Ascending aorta (tissue), 2 donors: ENCODE measurements at places on chromosomes 16 and 17. TPM values are rescaled to one million over a fixed set of nuclear protein-coding genes. Genes with fewer than 3 reads are reported as not detected.

DNA sequence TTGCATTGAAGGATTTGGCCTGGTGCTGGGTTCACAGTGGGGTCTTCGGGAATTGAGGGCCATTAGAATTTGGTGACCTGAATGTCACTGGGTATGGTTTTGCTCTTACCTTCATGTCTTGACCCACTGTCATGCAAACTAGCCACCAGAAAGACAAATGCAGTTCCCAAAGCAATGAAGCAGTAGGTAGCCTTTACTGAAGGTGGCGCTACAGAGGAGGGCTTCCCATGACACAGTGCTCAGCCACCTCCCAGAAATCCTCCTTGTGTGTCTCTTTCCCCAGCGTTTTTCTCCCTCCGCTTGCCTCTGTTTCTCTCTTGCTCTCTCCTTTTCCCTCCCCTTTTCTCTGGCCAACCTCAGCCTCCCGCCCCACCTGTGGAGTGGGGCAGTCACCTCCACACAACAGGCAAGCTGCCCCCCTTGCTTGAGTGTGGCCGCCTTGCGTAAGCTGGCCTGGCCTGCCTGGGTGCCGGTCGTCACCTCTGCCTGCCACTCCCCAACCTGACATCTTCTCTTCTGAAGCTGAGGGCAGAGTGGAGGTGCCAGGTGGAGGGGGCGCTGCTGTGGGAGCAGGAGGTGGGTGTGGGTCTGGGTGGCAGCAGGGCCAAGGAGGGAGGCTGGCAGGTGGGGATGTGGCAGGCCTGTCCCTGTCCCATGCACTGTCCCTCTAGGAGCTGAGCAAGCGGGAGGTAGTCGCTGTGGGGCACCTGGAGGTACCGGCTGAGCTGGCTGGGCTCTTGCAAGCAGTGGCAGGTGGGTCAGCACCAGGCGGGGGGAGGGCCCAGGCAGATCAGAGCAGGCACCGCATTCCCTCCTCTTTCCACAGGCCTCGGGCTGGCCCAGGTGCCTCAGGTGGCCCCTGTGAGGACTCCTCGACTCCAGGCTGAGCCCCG, 34.7 kb downstream of the MYO15A start:
- H3K27ac ChIP-seq = no peak overlapping the region
- DNase-seq = no peak
- no peak overlapping the region for H3K4me3 ChIP-seq
- H3K27me3 ChIP-seq = no peaks in the 10 kb centered on the region

GRCh38 chr16:73240920-73241319, 193.0 kb upstream of the ZFHX3 start:
- H3K36me3 ChIP-seq = no peaks in the 10 kb centered on the region
- no peaks in the 10 kb centered on the region for H3K4me1 ChIP-seq
- H3K27ac ChIP-seq = no peak overlapping the region
- DNase-seq = no peak

GRCh38 chr16:1469693-1470201, 5.1 kb downstream of the CLCN7 start:
- H3K36me3 ChIP-seq = no peaks in the 10 kb centered on the region
- H3K4me3 ChIP-seq = no peak overlapping the region
- DNase-seq = no peak
- H3K4me1 ChIP-seq = peaks cover 12% of the 10 kb centered on the region

DNA sequence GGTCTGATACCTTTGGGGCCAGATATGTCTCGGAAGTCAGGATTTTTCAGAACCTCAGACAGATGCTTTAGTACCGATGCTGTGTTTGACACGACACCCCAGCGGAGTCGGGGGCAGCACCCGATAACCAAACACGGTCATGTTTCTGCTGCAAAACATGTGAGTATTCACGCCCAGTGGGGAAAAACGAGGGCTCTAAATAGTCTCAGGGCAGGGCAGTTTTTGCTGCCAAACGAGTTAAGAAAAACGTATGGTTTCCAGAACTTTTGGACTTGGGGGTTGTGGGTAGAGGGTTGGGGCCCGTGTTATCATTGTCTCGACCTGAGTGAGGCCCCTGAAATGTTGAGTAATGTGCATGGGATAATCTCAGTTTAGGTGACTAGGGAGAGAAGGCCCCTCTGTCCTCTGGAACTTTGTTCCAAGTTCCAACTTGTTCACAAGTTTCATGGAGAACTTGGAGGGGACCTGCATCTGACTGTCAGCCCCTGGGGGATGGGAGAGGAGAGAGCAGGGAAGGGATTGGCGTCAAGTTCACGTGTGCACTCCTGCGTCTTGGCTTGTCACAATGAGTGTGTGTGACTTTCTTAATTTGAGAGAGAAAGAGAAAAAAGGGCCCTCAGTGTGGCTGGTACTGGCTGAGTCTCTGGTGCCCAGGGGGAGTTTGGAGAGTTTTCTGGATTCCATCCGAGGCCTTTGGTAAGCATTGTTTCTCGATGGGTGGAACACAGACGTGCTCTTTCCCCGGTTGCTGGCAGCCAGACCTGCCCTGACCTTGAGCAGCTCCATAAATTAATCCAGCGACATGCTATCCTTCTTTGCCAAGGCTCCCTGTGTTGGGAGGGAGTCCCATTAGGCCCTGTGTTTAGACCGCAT, 83.9 kb upstream of the CIBAR2 start:
- peaks cover 20% of the 10 kb centered on the region for H3K4me1 ChIP-seq
- H3K27ac ChIP-seq = peak overlapping the region; percentile 61
- no peak for DNase-seq

DNA sequence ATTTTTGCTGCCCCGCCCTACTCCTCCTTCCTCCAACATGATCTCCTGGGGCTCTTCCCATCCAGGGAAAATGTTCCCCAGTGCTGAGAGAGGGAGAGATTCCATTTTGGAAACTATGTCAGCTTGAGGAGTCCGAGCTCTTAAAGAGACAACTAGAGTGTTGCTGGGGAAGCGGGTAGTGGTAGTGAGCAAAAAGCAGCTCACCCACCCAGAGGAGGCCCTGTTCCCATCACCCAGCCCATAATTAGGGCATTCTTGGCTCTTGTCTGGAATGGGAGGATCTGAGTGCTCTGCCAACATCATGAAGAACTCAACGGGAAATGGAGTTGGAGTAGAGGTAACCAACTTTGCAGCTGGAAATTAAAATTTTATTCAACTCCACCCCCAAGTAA, 9.1 kb upstream of the MSL1 start:
- H3K27me3 ChIP-seq = no peaks in the 10 kb centered on the region
- H3K4me3 ChIP-seq = peak overlapping the region; percentile 14
- peaks cover 57% of the 10 kb centered on the region for H3K4me1 ChIP-seq
- peak overlapping the region; percentile 97 for H3K27ac ChIP-seq

GRCh38 chr16:81778861-81779535, at the start of gene PLCG2:
Gene PLCG2 (plus strand): TSS chr16:81779291. CDS start chr16:81785990, 6,699 bp downstream.
- H3K36me3 ChIP-seq = no peaks in the 10 kb centered on the region
- DNase-seq = no peak

The ITGAX gene
- total RNA-seq = 3.6 TPM

DNA sequence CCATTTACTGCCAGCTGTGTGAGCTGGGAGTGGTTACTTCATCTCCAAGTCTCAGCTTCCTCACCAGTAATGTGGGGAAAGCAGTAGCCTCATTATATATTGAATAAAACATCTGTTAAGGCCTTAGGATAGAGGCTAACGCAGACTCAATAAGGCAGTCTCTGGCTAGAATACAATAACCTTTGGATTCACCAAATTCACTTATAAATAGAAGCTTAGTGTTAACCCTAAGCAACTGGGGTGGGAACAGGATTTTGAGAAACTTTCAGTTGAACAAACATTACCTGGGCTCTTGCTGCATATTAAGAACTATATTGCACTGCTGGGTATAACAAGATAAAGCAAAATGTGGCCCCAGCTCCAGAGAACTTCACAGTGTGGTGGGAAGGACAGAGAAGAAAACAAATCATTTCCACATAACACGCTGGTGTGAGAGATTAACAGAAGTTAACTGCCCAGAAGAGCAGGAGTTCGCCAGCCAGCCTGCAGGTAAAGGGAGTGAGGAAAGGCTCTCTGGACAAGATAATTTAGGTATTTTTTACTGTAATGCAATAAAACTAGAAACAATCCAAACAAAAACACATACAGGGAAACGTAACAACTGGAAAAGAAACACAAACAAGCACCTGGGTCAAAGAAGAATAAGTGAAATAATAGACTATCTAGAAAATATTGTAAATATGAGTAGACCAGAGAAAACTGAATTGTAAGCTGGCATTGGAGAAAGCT, 57.0 kb downstream of the USP31 start:
- no peak for DNase-seq
- H3K27me3 ChIP-seq = no peaks in the 10 kb centered on the region
- H3K4me1 ChIP-seq = no peaks in the 10 kb centered on the region
- peaks cover 3% of the 10 kb centered on the region for H3K36me3 ChIP-seq
- no peak overlapping the region for H3K27ac ChIP-seq
- no peak overlapping the region for H3K4me3 ChIP-seq
